ENCODE measurements at places on chromosomes 3 and 15.

- no peak for DNase-seq
Observed at GRCh38 chr15:74123131-74123429, 7.3 kb upstream of the ISLR2 start.

DNA sequence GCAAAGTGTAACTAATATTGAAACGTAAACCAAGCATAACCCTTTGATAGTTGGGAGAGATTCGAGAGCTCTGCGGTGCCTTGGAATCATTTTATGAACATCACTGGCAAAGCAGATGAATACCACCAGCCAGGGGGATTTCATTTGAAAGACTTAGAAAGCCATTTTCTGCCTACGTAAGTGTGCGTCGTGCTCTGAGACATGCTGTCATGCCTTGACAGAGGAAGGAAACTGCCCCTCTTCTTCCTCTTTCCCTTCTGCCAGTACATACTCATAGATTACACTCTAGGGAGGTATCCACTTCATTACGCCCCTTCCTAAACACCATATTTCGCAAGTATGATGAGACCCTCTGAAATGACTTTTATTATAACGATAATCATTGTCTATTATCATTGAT is 3.3 kb upstream of the MTHFS start:
- no peak for DNase-seq

- no peak for DNase-seq
Observed at GRCh38 chr3:158718490-158719170, 13.6 kb downstream of the RARRES1 start.

GRCh38 chr3:147418808-147419701 is 9.9 kb downstream of the ZIC1 start:
- no peak for DNase-seq

DNA sequence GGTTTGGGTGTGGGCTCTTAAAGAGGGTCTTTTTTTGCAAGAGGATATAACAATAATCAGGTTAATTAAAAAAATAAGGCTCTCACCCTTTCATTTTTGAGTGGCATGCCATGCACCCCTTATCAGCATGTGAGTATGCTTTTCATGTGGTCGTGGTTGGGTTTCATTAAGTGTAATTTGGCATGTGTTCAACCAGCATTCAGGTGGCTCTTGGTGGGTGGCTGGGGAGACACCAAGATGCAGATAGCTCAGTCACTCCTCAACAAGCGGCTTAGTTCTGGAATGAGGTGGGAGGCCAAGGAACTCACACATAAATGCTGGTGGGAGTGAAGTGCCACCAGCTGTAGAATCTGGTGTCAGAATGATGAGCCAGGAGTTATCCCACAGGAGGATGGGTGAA is 66.8 kb downstream of the FLNB start:
- peak; percentile 51 for DNase-seq

DNA sequence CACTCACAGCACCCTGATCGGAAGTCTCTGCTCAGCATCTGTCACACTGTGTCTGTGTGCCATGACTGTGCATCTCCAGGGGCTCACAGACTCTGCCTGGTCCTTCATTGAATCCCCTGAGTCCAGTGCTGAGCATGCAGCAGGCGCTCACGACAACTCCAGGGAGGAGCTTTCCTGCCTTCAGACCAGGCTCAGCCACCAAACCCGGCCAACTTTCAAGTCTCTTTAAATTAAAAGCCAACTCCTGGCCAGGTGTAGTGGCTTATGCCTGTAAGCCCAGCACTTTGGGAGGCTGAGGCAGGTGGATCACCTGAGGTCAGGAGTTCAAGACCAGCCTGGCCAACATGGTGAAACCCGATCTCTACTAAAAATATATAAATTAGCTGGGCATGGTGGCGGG is 24.2 kb downstream of the GRAMD2A start:
- no peak for DNase-seq

All from stimulated activated CD4-positive, alpha-beta T cell treated with anti-CD3 and anti-CD28 coated beads, Interleukin-1b, Interleukin-23, amount 100 ng/mL, for 48 hours (primary cell).